ENCODE measurements at places on chromosomes 1 and 21.

DNA sequence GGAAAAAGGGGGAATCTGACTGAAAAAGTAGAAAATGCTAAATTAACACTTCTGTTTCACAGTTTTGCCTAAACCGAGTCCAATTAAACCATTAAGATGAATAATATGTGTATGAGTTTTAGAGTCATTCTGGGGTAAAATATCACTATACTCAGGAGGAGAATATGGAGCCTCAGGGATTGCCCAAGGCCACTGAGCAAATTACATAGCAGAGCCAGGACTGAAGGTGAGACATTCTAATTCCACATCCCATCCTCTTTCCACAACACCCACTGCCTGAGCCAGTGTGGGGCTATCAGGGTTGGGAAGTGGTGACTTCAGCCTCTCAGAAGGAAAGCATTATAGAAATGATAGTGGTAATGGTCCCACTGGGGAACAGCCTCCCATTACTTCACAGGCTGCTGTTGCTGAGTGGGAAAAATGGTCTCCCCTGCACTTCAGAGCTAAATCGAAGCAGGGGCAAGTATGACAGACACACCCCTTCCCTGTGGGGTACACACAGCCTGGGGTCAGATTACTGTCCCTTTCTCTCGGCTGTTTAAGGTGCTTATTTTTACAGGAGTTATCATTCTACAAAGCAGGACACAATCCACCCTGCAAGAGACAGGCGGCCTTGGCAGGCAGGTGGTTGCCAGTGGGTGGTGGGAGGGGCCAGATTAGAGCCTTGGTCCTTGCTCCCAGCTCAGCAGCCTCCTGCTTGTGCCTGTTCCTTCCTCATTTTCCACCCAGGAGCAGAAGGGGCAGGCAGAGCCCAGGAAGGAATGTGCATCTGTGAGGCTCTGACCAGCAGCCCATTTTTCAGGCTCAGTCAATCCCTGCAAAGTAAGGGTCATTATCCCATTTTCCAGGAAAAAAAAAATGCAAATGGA, 9.5 kb upstream of the BCAR3 start:
- no peak for DNase-seq

DNA sequence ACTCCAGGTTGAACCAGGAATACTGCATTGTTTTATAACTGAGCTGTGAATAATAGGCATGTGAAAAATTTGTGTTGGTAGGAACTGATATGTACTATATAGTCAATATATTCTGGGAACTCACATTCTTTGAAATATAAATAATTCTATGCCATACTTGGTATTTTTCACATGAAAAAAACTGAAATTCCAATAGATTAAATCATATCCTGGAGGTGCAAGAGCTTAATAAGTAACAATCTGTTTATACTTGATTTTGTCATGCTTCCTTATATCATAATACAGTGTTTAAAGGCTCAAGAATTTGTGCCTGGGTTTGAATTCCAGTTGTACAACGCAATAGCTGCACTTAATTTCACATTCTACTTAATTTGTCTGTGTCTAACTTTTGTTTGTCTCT, 387.0 kb downstream of the USP25 start:
- DNase-seq, result no peak

- no peak for DNase-seq
Observed at GRCh38 chr1:186188736-186189135, 186.3 kb downstream of the TPR start.

- no peak for DNase-seq
Observed at GRCh38 chr1:214927796-214928195, 154.7 kb upstream of the KCNK2 start.

- DNase-seq, result no peak
Observed at GRCh38 chr1:18284805-18285537, 177.4 kb downstream of the IGSF21 start.

DNA sequence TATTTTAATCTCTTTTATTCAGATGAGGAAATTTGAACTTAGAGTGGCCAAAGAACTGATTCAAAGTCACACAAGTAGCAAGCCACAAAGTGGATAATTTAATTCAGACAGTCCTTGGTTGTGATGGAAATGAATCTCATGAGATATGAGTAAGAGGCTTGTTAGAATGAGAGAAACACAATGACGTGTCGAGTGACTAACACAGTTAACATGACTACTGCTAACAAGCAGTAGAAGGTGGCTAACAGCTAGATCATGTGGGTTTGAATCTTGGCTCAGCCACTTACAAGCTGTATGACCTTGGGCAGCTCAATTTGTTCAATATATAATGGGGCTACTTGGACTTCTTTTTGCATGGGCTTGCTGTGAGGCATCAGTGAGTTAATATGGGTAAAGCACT, 104.5 kb upstream of the LMO4 start:
- no peak for DNase-seq

DNA sequence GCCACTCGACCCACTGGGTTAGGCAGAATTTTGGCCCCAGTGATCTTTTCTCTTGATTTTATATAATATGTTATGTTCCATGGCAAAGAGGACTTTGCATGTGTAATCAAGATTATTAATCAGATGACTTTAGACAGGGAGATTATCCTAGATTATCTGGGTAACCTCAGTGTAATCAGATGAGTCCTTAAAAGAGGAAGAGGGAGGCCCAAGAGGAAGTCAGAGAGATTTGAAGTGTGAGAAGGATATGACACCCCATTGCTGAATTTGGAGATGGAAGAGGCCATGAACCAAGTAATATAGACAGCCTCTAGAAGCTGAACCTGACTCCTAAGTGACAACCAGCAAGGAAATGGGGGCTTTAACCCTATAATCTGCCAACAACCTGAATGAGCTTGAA, 117.1 kb upstream of the CSF3R start:
- DNase-seq, result no peak

GRCh38 chr1:244945109-244945671, 80.8 kb upstream of the HNRNPU start:
- DNase-seq, result no peak

DNA sequence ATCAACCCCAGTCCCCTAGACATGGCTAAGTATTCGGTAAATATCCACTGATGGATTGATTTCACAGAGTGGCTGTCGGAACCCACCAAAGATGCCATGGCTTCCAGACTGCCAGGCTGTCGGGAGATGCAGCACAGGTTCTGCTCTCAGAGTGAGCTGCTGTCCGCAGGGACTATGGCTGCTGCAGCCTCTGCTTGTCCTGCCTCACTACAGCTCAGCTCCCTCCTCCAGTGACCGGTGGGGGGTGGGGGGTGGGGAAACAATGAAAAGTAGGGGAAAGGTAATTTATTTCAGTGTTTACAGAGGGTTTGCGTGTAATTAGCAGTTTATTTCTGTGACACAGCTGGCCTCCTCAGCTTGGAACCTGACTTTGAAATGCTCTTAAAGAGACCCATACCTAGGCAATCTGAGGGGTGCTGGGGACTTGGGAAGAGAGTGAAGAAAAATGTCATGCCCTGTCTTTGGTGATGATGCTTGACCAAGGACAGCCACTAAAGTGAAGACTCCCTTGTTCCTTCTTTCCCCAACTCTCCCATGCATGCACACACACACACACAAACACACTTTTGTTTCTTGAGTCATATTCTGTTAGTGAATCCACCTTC, 109.0 kb downstream of the CACNA1E start:
- DNase-seq, result no peak

DNA sequence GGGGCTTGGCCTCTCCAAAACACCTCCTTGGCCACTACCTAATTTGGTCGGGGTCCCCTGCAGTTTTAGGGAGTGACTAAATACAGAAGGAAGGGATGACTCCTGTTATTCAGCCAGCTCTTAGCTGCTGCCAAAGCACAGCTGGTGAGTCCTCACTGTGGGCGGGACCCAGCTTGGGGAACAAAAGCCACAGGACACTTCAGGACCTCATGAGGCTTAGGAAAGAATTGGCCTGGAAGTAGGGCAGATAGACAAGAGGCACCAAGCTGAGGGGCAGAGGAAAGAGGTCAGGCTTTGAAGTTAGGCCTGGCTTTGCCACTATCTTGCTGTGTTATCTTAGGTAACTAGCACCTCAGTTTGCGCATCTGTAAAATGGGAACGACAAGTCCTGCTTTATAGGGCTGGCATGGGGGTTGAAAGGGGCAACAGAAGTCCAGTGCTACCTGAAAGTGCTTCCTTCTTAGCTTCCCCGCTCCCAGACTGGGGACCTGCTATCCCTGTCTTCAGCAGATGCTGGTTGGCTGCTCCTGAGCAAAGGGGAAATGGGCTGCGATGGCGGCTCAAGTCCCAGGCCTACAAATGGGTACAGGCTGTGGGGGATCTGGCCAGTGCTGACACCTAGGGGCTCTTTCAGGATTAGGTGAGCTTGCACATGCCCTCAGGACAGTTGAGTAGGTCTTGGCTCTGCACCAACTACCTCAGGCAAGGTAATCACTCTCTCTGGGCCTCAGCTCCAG, 15.7 kb downstream of the IFI6 start:
- no peak for DNase-seq

DNA sequence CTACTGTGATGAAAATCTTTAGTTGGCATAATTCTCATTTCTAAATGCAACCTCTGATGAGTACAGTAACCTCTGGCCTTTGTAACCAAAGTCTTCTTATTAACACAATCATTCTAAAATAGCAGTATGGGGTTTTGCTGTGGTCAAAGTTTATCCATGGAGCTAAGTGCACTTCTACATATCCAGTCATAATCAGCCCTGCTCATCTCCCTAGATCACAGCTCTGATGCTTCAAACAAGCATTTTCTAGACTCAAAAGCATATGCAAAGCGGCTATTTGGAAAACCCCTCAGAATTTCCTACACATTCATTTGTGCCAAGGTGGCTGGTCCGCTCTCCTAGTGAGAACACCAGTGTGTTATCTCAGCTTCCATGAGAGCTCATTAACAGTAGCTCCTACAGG, 418.6 kb downstream of the MRPL39 start:
- DNase-seq, result no peak

DNA sequence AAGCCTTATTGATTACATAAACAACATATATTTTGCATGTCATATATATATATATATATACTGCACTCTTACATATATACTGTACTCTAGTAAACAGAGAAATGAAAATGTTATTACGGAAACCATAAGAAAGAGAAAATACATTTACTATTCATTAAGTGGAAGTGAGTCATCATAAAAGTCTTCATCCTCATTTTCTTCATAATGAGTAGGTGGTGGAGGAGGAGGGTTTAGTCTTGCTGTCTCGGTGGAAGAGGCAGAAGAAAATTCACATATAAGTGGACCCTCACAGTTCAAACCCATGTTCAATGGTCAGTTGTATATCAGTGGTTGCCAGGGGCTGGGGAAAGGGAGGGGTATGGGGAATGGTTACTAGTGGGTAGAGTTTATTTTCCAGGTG, 8.0 kb upstream of the IFNLR1 start:
- DNase-seq, result no peak

GRCh38 chr1:110713221-110713620, 38.5 kb upstream of the KCNA3 start:
- DNase-seq, result no peak

DNA sequence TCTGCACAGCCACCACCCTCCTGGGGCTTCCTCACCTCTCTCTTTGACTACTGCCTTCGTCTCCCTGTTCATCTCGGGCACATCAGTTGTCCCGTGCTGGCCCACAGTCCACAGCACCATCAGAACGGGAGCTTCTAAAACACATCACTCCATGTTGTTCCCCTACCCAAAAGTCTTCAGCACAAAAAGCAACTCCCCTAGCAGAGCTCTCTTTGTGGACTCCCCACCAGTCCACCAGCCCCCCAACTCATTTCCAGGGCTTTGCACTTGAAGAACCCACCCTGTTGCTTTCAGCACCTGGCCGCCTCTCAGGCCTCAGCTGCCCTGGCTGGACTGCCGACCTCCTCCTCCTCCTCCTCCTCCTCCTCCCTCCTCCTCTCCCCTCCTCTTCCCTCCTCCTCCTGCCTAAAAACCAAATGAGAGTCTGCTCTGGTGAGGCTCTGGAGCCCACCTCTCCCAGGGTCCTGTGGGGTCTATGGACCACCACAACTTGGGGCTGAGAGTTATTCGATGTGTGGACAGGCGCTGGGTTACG, 251.2 kb upstream of the VAMP3 start:
- no peak for DNase-seq
